Heart right ventricle (tissue), 16 donors: ENCODE measurements at places on chromosomes 5 and 9. TPM values are rescaled to one million over a fixed set of nuclear protein-coding genes. Genes with fewer than 3 reads are reported as not detected.
A peak's percentile ranks its signal among the peaks of the same experiment; 100 is the strongest.

CYSRT1 gene
- 0.71 TPM for total RNA-seq

NXNL2 gene
- not detected for total RNA-seq

- no peaks in the 10 kb centered on the region for H3K36me3 ChIP-seq
- no peaks in the 10 kb centered on the region for H3K4me1 ChIP-seq
- H3K27me3 ChIP-seq: peaks cover 57% of the 10 kb centered on the region
- DNase-seq: peak; percentile 70
- peak within 1 kb of the TSS; percentile 64 for H3K4me3 ChIP-seq
These were observed at the start of gene RORB for GRCh38 chr9:74496819-74497747. Gene RORB (plus strand): TSS chr9:74497335. CDS start chr9:74497977, 642 bp downstream.

CA9 gene
- 0.20 TPM for total RNA-seq

- no peaks in the 10 kb centered on the region for H3K4me1 ChIP-seq
- no peak for DNase-seq
- H3K36me3 ChIP-seq: peaks cover 58% of the 10 kb centered on the region
- H3K4me3 ChIP-seq: no peak overlapping the region
These were observed 37.1 kb upstream of the TDRD7 start for GRCh38 chr9:97374811-97375210.

DNA sequence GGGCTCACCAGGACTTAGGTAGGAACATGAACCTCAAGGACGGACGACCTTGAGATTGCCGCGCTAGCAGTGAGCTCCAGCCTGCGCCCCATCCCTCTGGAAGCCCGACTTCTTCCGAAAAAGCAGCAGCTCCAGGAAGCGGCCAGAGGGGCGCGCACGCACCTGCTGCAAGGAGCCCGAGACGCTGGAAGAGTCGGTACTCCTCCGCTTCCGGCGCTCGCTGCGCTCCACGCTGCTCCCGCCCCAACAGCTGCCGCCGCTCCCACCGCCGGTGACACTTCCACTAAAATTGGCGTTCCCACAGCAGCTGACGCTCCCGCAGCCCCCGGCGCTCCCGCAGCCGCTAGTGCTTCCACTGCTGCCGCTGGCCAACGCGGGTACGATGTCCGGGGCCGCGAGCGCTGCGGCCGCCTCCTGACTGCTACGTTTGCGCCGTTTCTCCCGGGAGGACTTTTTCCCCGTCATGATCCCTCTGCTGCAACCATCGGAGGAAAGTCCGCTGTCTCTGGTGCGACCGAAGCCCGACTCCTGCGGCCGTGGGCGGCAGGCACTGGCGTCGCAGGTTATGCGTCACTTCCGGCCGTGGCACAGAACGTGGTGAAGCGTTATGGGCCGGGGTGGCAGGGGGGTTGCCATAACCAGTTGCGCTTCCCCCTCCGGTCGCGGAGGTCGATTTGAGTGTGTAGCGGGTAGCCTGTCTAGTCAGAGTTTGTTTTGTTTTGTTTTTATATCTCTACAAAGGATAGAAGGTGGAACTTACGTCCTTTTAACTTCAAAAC lies at the start of gene CAAP1:
TSS of gene CAAP1 (minus strand) at position 552 of the 779 bp plus-strand sequence. CDS start at position 465, 87 bp downstream.
- DNase-seq: peak; percentile 92
- no peaks in the 10 kb centered on the region for H3K36me3 ChIP-seq
- peak within 1 kb of the TSS; percentile 96 for H3K27ac ChIP-seq
- H3K27me3 ChIP-seq: no peaks in the 10 kb centered on the region
- H3K4me1 ChIP-seq: no peaks in the 10 kb centered on the region
- peak within 1 kb of the TSS; percentile 88 for H3K4me3 ChIP-seq

- no peaks in the 10 kb centered on the region for H3K27me3 ChIP-seq
- H3K4me3 ChIP-seq: no peak overlapping the region
- H3K36me3 ChIP-seq: no peaks in the 10 kb centered on the region
These were observed 75.7 kb downstream of the TUSC1 start for GRCh38 chr9:25602400-25603044.

- H3K4me1 ChIP-seq: peaks cover 59% of the 10 kb centered on the region
- H3K27ac ChIP-seq: peak overlapping the region; percentile 83
These were observed 3.4 kb downstream of the CPEB4 start for GRCh38 chr5:173891308-173892116.
